ENCODE measurements at places on chromosomes 5 and 9.

- no peak for DNase-seq
Observed at GRCh38 chr5:21810737-21811316, 1042.3 kb downstream of the CDH12 start.

- no peak for DNase-seq
Observed at GRCh38 chr5:133821889-133822288, 146.5 kb downstream of the C5orf15 start.

- no peak for DNase-seq
Observed at GRCh38 chr9:38687389-38687842, 32.5 kb downstream of the FAM240B start.

- DNase-seq: no peak
Observed at GRCh38 chr9:121206516-121207370, 5.1 kb upstream of the RAB14 start.

DNA sequence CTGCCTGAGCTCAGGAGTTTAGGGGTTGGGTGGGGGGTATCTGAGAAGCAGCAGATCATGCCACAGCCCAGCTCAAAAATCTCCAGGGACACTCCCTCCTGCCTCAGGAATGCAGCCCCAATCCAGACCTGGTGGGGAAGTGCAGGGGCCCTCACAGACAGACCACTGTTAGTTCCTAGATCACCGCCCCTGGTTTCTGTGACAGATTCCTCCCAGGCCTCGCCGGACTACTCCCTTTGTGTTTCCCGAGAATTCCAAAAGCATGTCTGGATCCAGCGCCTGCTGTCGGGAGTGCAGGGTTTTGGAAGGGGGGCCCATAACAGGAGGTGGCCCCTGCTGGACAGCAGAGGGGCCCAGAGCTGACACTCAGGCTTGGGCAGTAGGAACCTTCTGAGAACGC lies 74.5 kb downstream of the CTSL start:
- no peak for DNase-seq

DNA sequence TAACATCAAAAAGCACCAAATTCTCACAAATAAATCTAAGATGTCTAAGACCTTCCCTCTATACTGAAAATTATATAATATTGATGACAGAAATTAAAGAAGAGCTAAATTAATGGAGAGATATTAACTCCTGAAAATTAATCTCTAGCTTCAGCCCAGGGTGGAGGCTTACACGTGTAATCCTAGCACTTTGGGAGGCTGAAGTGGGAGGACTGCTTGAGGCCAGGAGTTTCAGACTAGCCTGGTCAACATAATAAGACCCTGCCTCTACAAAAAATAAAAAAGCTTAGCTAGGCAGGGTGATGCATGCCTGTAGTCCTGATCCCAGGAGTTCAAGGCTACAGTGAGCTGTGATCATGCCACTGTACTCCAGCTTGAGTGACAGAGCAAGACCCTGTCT lies 39.6 kb upstream of the ANKRD34B start:
- DNase-seq: no peak

GRCh38 chr5:28603869-28604268 lies 1565.5 kb upstream of the CDH9 start:
- DNase-seq: no peak

- DNase-seq: no peak
Observed at GRCh38 chr5:14171621-14172020, 28.5 kb downstream of the TRIO start.

GRCh38 chr5:43113546-43113945 lies 7.2 kb upstream of the ZNF131 start:
- DNase-seq: no peak

DNA sequence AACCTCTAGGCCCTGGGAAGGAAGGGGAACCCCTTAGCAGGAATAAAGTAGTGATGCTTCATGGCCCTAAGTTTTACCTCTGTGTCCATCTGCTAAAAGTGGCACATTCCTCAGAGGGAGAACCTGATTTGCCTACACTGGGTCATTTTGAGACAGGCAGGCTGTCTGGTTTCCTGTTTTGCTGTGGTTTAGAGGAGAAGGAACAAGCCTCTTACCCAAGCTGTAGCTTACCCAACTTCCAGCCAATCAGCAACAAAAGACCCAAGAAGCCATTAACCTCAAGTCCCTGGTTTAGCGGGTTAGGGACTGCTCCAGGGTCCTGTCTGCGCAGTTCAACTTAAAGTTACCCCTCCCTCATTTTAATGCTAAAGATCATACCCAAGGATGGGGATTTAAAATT lies 411.0 kb downstream of the MAT2B start:
- no peak for DNase-seq

DNA sequence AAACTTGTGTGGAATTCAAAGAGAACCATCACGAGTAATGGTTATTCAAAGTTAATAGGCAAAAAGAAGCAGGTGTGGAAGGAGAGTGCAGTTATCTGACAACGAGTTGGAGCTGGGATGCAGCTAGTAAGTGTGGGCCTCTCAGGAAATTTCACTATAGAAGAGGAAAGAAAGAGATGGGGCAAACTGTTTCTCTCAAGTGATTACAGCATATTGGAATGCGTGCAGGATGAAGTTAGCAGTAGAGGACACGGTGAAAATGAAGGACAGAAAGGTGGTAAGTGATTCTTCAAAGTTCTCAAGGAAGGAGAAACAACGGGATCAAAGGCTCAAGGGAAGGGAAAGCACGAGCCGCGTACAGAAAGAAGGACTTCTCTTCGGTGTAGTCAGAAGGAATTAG lies 84.0 kb downstream of the ADAMTS12 start:
- no peak for DNase-seq

DNA sequence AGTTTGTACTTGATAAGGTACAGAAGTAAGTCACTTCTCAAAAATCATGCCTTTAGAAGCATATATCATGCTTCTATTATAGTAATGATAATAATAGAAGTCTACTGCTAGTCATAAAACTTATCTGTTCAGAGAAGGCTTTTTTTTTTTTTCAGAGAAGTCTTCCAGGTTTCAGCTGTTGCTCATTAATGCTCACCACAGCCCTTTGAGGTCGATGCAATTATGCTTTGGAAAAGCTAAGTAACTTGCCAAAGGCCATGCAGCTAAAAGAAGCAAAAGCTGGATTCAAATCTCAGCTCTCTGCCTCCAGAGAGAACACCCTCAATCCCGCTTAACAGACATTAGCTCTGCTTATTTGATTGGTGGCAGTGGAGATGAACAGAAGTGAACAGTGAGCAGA lies 150.8 kb downstream of the DOCK8 start:
- no peak for DNase-seq

DNA sequence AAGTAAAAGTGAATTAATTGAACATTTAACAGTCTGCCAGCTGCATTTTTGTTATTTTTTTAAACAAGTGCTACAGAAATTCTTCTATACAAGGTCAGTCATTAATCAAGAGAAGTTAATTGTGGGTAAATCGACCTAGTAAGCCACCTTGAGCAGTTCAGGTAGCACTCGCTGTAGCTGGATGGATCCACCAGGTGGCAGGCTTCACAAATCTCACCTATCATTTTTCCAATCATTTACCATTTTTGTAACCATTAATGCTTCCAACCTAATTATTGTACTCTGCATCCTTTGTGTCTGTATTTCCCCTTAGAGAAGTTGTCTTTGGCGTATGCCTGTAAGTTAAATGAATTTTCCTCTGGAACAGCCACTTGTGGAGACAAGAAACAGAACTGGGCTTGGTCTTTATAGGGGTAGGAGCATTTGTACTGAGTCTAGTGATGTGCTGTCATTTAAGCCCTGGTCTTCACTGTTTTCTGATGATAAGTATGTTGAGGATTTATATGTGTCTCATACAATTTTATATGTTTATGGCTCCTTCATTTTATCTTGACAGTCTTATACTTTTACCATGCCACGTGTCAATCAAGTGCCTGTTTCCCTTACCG lies 39.5 kb downstream of the CD180 start:
- no peak for DNase-seq

GRCh38 chr9:36891341-36891811 lies 142.7 kb downstream of the PAX5 start:
- DNase-seq: no peak

DNA sequence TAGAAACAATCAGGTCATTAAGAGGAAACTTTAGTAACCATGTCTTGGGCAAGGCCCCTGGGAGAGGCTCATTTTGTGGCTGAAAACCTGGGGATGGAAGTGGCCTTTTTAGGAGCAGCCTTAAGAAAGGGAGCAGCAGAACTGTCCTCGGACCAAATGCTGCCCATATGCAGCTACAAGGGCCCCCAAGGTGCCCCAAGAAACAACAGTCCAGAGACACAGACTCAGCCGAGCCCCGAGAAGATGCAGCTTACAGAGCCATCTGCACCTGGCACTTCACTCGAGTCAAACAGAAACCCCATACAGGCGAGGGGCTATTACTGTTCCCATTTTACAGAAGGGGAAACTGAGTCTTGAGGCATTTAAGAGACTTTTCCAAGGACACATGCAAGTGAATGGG lies 58.0 kb downstream of the COL23A1 start:
- DNase-seq: no peak

- DNase-seq: no peak
Observed at GRCh38 chr5:18216729-18217128, 582.5 kb downstream of the TAF11L14 start.

DNA sequence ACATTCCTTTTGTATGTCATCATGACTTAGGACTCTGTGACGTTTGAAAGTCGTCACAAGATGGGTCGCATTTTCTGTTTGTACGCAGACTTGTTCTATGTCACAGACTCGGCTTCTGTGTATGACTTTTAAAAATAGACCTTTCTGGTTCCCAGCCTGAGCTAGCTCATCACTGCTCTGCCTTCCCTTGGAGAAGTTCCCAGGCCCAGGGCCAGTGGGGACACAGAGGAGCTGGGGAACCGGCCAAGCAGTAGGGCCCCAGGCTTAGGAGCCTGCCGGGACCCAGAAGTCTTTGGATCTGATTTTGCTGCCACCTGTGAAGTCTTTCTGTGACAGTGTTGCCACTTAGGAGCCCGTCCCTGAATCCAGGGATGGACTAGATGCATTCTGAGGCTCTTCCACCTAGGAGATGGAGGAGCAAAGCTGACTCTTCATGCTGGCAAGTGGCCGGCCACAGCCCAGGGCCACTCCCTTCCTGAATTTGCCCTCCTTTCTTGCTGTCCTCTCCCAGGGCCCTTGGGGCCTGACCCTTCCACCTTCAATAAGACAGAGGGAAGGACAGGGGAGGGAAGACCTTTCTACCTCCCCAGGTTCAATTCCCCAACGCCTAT lies 18.1 kb upstream of the UBE2QL1 start:
- DNase-seq: no peak

GRCh38 chr5:16944816-16945562 lies 8.9 kb upstream of the MYO10 start:
- DNase-seq: no peak

GRCh38 chr5:134127376-134127861 lies 12.9 kb downstream of the TCF7 start:
- DNase-seq: no peak

GRCh38 chr5:112978836-112979235 lies 2.2 kb downstream of the DCP2 start:
- no peak for DNase-seq

GRCh38 chr5:171975262-171975876 lies 31.1 kb downstream of the FBXW11 start:
- DNase-seq: no peak

- DNase-seq: no peak
Observed at GRCh38 chr9:35948451-35948850, 9.5 kb downstream of the OR2S2 start.

- DNase-seq: no peak
Observed at GRCh38 chr9:113531919-113532808, 68.6 kb downstream of the RGS3 start.

DNA sequence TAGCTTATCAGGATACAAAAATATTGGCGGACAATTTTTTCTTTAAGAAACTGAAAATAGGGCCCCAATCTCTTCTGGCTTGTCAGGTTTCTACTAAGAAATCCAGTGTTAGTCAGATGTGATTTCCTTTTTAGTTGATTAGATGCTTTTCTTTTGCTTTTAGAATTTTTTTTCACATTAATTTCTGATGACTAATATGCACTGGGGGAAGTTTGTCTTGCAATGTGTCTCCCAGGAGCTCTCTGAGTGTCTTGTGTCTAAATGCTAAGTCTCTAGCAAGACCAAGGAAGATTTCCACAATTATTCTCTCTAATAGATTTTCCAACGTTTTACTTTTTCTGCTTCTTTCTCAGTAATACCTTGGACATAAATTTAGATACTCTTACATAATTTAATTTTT lies 559.8 kb upstream of the TYRP1 start:
- no peak for DNase-seq

DNA sequence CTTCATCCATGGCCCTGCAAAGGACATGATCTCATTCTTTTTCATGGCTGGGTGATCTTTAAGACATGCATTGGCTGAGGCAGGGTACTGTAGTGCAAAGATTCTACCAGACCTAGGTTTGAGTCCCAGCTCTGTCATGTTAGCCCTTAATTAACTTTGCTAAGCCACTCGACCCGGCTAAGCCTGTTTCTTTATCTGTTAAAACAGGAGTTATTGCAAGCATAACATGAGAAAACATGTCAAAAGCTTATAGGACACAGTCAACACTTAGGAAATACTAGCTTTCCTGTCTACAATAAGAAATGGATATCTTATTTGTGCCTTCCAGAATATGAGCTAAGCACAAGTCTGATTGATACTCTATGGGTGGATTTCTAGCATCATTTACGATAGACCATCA lies 92.6 kb downstream of the RASEF start:
- DNase-seq: no peak

GRCh38 chr5:989961-990530 lies 18.6 kb upstream of the NKD2 start:
- DNase-seq: no peak

DNA sequence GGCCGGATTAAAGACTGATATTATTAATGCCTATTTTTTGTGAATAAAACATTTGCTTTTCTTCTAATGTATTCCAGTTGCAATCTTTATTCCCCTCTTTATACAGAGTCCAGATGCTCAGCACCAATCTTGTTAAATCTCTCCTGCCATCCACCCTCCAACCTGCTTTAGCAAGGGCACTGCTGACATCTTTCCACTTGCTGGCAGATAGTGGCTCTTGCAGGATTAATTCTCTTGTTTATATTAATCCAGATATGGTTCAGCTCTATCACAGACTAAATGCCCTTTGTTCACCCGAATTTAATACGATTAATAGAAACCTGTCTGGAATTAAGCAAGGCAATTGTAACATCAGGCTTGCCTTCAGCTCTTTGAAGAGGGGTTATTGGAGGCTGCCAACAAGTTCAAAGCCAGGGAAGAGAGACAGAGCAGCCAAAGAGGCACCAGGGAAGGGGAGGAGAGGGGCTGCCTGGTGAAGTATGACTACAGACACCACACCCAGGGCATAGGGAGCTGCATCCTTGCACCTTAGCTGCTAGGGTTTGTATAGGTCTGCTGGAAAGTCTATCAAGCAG lies 236.2 kb downstream of the SAXO1 start:
- no peak for DNase-seq

- no peak for DNase-seq
Observed at GRCh38 chr9:100880284-100880683, 148.2 kb upstream of the PLPPR1 start.

DNA sequence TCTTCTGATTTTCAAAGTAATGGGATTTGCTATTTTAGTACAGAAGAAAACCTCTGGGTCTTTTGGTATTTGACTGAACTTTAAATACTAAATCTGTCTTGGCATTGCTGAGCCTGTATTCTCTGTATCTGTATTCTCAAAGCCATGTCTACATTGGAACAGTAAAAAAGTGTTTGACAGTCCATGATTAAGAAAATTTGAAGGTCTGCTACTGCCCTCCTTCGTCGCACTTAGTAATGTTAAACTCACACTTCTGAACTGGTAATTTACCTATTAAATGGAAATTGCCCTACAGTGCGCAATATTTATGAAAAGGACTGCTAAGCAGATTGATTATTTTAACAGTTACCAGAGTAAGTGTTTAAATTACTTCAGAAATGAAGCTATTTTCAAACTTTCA lies 165.7 kb upstream of the SMC2 start:
- no peak for DNase-seq

Measured in NCI-H1092 (cell line).